Memory B cell (primary cell): ENCODE measurements at places on chromosomes 5 and 9.
A peak's percentile ranks its signal among the peaks of the same experiment; 100 is the strongest.

DNA sequence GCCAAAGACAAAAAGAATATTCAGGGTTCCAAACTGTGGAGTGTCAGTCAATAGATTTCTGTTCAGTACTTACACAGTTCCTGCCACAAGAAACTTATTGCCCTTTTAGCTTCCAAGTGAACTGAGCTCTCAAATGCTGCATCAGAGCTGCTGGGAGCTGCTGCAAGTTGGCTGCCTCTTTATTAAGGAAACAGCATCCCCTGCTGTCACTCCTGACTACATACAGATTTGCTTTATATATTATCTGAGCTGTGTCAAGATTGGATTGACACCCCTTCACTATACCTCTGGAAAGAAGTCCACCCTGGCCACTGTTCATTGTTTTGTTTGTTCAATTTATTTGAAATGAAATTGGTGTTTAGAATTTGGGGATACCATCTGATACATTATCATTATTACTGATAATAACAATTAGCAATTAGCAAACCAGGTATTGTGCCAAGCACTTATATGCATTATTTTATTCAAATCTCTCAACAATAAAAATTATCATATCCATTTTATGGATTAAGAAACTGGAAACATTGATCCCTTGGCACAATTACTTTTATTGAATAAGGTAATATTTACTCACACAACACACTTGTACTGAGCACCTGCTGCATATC is 16.4 kb upstream of the C5orf58 start:
- DNase-seq, result no peak

- no peak for DNase-seq
Measured at GRCh38 chr5:55096861-55097260, 5.6 kb upstream of the GZMA start.

GRCh38 chr5:134444941-134445471 is 33.3 kb upstream of the CDKN2AIPNL start:
- DNase-seq, result no peak

DNA sequence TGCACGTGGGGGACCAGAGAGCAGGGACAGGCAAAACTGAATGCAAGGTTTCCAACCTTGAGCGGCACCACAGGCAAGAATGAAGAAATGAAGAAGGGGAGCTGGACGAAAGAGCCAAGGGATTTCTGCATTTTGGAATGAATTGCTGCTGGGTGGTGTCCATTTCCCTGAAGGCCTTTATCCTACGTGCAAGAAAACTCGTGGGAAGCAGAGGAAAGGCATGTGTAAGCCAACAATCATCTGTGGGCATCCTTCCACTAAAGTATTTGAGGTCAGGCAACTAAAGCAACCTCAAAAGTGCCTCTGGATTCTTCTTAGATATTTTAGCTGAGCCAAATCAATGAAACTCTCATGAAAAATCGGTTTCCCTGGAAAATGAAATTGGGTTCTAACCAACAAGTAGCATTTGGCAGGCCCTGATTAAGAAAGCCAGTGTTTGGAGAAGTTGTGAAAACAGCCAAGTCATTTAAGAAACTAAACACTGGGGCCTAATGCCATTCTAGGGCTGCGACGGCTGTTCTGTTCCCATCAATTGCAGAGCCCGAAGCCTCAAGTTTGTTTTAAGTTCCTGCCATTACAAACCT is 4.7 kb upstream of the TGFBI start:
- no peak for DNase-seq

GRCh38 chr9:101738566-101739183 is at the start of gene GRIN3A:
TSS of gene GRIN3A (minus strand) at chr9:101738647. CDS start at chr9:101737979, 668 bp downstream.
- DNase-seq, result no peak

DNA sequence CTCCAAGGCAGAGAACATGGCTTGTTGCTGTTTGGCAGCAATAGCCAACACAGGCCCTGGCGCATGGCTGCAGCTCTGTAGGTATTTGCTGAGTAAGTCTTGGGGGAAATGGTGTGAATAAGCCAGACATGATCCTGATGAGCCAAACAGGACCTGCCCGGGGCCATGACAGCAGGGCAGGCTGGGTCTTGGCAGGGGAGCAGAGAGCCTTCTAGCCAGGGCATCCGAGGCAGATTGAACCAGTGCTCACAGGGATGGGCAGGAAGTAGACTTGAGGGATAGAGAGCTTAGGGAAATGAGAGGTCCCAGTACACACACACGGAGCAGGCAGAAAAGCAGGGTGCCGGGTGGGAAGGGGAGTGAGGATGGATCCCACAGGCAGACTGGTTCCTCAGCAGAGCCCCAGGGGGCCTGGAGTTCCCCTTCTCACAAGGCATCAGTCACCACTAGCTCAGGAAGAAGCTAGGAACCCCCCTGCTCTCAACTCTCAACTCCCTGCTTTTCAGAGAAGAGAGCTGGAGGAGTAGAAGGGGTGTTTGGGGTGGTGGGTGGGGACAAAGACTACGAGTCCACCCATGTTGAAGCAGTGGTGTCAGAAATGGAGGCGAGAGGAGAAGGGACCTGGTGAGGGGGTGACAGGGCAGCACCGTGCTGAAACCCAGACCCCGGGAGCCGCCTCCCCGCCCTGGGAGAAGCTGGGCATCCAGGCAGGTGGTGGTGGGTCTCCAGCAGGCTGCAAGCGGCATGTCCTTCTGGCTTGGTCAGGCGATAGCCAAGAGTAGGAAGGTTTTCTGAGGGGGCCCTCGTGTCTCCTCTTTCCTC is 111.1 kb downstream of the RGS3 start:
- no peak for DNase-seq

DNA sequence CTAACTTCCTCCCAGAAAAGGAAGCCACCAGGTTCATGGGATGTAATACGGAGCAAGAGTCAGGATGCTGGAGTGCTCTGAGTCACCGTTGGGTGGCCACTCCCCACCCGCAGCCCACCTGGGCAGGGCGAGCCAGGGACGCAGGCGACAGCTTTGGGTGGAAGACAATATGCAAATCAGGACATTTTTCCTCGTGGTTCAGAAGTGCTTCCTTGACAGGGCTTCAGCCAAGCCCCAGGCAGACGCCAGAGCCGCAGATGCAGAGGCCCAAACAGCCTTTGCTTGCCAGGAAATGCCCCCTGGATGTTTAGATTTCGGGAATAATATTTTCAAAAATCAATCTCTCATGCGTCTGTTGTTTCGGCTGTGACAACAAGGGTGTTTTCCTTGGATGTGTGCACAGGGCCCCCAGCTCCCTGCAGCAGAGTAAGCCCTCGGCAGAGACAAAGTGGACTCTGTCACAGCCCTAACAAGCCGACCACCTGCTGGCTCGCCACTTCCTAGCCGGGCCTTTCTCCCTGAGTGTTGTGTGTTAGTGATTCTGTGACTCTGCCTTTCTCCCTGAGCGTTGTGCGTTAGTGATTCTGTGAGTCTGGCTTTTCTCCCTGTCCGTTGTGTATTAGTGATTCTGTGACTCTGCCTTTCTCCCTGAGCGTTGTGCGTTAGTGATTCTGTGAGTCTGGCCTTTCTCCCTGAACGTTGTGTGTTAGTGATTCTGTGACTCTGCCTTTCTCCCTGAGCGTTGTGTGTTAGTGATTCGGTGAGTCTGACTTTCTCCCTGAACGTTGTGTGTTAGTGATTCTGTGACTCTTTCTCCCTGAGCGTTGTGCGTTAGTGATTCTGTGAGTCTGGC is 11.8 kb upstream of the SLC9A3 start:
- DNase-seq, result no peak

DNA sequence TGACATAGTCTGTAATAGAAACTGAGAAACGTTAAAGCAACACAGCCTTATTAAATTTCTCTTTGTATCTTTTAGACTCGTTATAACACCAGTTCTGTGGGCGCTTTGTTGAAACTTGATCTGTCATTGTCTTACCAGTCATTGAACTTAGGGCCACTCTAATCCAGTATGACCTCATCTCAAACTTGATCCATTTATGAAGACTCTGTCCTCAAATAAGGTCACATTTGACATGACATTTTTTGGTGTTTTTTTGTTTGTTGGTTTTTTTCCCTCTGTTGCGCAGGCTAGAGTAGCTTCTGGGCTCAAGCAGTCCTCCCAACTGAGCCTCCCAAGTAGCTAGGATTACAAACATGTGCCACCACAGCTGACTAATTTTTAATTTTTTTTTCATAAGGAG is 5.9 kb downstream of the APC start:
- DNase-seq, result no peak

DNA sequence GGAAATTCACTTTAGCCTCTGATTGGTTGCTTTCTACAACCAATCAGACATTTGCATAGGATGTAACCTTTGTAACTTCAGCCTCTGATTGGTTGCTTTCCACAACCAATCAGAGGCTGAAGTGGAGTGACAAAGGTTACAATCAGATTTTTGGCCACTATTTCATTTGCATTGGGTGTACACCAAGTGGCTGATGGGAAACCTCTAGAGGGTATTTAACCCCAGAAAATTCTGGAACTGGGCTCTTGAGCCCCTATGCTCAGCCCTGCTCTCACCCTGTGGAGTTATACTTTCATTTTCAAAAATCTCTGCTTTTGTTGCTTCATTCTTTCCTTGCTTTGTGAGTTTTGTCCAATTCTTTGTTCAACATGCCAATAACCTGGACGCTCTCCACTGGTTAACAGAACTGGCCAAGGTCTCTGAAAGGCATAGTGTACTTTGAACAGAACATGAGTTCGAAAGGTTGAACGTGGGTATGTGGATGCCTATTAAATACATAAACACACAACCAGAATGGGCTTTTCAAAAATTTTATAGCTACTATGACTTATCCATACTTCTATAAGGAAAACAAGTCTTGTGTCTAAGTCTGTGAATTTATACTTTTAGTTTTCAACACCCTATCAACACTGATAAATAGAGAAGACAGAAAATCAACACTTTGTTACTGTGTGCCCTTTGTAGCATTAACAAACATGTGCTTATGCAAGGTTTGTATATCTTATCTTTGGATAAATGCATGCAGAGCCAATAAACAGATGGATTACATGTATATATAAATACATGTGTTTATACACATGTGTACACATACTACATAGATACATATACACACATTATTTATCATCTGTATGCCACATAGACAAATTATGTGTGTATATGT is 568.1 kb downstream of the CTNND2 start:
- DNase-seq, result no peak

GRCh38 chr5:134101686-134102439 is 12.6 kb upstream of the TCF7 start:
- peak; percentile 89 for DNase-seq

- no peak for DNase-seq
Measured at GRCh38 chr5:28896949-28897348, 1858.6 kb upstream of the CDH9 start.

DNA sequence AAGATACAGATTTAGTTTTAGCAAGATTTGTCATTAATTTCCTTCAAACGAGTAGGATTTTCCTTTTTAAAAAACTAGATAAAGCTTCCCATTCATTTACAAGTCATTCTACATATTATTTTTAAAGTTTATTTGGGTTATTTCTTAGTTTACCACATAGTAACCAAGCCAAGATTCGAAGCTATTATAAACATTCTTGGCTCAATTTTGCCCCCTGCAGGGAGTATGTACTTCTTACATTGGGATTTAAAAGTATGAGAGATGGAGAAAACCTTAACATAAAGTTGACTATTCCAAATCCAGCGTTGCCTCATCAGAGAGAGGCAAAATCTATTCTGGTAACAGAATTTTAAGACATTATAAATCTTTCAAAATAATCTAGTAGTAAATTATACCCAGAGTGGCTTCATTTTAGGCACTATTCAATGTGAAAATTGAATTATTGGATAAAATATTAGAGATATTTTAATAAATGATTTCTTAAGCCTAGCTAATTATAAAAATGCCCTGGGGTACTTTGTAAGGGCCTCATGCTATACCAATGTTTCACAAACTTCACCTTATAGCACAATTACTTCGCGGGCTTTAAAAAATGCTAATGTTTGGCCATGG is 39.1 kb downstream of the FBN2 start:
- no peak for DNase-seq

- DNase-seq, result no peak
Measured at GRCh38 chr9:21708260-21708711, 94.2 kb upstream of the MTAP start.

DNA sequence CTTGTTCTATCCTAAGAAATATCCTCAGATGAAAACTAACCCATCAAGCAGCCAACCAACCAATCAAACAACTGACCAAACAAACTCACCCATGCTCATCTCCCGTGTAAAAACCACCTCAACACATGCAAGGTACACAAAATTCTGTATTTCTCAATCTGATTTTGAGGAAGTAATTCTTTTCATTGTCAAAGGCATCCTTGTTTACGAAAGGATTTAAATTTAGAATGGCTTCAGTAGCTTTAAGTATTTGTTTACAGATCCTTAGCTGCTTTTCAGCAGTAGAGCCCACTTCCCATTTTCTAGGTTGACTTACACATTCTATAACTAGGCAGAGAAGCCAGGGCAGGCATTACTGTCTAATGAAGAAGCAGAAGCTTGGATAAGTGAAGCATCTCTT is 78.6 kb downstream of the NTRK2 start:
- no peak for DNase-seq

- no peak for DNase-seq
Measured at GRCh38 chr9:90909225-90909624, 107.6 kb downstream of the SYK start.

DNA sequence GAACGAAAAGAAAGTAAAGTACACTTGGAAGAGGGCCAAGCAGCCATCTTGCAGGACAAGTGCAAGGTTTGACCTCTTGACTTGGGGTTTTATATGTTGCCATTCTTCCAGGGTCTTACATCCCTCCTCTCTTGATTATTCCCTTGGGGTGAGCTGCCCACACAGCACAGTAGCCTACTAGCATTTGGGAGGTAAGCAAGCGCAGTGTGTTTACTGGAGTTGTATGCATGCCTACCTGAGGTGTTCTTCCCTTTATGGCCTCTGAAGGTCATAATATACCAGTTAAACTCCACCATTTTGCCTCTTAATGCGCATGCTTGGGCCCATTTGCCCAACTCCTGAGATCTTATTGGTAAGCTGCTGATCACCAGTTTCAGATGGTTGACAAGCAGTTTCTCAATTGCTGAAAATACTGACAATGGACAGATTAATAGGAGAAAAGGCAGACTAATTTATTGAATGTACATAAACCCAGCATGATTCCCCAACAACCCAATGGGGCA is 173.8 kb upstream of the SLC30A5 start:
- no peak for DNase-seq

GRCh38 chr5:172102913-172103626 is 85.0 kb downstream of the STK10 start:
- DNase-seq, result no peak
